ENCODE measurements at places on chromosomes 4 and X. TPM values are rescaled to one million over a fixed set of nuclear protein-coding genes. Genes with fewer than 3 reads are reported as not detected.

DMRTC1B gene
- total RNA-seq = 0.41 TPM

CFAP47 gene
- 5.3 TPM for total RNA-seq

HMX1 gene
- total RNA-seq = not detected

ADH1A gene
- total RNA-seq = not detected

ACOX3 gene
- total RNA-seq = 26.1 TPM

GNRHR gene
- total RNA-seq = not detected

CENPI gene
- 7.7 TPM for total RNA-seq

GPR143 gene
- 0.82 TPM for total RNA-seq

SETD7 gene
- total RNA-seq = 28.5 TPM

UGT2B11 gene
- not detected for total RNA-seq

DNA sequence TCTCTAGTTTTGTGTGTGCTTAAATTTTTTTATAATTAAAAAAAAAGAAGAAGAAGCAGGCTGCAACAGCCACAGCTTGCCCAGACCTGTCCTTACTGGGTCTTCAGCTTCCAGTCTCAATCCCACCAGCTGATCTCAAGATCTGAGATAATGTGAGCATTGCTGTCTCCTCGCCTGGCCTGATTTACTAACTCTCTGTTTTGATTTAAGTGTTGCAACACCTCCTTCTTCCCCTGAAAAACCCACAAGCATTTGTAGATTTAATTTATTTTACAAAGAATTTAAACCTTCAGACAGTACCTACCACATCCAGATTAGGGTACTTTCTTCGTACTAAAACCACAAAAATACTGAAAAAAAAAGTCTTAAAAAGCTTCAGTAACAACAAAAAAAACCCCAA, 38.0 kb downstream of the FAM241A start:
- no peak for DNase-seq

DNA sequence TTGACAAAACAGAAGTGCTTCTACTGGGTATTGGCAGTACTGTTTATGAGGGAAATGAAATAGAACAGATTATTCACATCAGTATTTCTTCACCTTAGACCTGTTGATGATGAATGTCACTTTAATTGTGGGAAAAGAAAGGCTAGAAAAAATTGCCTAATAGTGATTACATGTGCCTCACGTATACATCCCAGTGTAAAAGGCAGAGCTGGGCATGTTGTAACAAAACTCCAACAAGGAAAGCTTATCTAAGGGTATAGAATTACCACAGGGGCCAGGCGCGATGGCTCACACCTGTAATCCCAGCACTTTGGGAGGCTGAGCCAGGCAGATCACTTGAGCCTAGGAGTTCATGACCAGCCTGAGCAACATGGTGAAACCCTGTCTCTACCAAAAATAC, 4.2 kb downstream of the PGM2 start:
- no peak for DNase-seq

GRCh38 chr4:33268776-33269175, 2548.6 kb downstream of the PCDH7 start:
- no peak for DNase-seq

DNA sequence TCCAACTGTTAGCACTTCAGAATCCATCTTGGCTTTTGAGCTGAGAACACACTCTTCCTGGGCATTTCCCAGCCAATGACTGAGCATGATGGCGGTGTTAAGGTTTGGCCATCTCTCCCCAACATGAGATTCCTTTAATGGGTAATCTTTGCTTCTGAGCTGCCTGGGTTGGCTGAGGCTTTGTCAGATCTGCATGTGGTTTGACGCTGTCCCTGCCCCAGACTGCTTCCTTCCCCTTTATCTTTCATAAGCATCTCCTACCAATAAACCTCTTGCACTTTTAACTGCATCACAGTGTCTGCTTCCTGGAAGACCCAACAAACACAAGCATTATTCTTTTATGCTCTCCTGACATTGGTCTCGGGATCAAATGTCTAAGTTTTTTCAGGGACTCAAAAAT, 31.5 kb upstream of the DIPK2B start:
- no peak for DNase-seq

- DNase-seq = peak; percentile 1
Measured at GRCh38 chr4:137794764-137795254, 262.5 kb upstream of the PCDH18 start.

GRCh38 chr4:47786958-47787370, 50.9 kb downstream of the CORIN start:
- DNase-seq = no peak

- DNase-seq = no peak
Measured at GRCh38 chr4:15198070-15198727, 195.9 kb downstream of the CPEB2 start.

DNA sequence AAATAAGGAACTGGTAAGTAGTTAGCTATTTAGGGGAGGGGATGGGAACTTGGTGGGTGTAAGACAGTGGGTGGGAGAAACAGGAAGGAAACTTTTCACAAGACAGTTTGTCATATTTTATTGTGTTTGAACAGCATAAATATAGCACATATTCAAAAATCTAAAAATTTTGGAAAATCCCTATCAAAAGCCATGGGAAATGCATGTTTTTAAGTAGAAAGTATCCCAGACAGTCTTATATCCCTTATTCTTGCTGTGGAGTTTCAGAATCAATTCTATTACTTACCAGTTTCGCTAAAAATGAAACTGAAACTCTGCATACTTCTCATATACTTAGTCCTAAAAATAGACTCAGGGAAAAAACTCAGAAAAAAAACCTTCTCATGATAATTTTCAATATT, 22.3 kb upstream of the RASGEF1B start:
- no peak for DNase-seq

- DNase-seq = no peak
Measured at GRCh38 chrX:118519411-118520215, 24.0 kb downstream of the DOCK11 start.

DNA sequence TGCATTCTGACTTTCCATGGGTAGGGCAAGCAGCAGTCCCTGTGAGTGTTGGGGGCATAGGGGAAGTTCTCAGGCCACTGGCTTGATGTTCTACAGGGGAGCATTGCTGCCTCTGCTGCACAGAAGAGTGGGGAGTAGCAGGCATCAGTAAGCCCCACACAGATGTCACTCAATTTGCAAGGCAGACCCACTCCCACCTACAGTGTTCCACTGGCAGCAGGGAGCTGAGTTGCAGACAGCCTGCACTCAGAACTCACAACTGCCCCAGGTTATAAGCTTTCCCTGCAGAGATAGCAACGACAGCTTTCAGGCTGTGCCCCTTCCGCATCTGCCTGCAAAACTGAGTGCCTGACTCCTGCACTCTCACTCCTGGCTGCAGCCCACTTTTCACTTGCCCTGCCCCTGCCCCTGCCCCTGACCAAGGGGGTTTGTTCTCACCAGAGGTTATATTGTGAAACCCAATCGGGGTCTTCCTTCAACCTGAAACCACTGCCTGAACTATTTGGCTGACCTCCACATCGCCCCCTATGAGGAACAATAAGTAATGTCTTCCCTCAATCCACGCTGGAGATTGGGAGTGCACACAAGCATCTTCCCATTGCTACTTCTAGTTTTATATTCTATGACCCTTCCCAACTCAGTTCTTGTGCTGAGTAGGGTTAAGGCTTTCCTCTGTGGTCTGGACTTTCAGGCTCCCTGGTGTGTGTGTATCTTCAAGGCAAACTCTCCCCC, 227.4 kb upstream of the CXorf51B start:
- no peak for DNase-seq

- no peak for DNase-seq
Measured at GRCh38 chrX:471281-471680, 84.6 kb upstream of the PPP2R3B start.

DNA sequence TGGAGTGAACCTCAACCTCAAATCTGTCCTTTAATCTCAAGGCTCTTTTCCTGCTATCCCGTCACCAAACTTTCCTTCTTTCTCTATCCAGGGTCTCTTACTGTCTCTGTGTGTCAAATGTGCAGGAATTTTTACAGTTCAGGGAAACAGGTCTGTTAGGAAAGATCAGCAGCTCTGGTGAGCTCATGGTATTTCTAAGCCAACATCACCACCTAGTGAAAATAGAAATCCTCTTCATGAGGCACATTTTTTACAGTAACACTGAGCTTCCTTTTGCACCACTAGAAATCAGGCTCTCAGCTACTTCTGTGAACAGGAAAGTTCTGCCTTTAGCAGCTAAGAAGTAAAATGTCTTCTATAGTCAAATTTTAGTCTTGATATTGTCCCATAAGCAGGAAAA, 39.6 kb downstream of the NUDT11 start:
- no peak for DNase-seq

- no peak for DNase-seq
Measured at GRCh38 chr4:26397086-26397485, 76.3 kb downstream of the RBPJ start.

GRCh38 chr4:101527188-101527587, 179.9 kb upstream of the PPP3CA start:
- DNase-seq = no peak

DNA sequence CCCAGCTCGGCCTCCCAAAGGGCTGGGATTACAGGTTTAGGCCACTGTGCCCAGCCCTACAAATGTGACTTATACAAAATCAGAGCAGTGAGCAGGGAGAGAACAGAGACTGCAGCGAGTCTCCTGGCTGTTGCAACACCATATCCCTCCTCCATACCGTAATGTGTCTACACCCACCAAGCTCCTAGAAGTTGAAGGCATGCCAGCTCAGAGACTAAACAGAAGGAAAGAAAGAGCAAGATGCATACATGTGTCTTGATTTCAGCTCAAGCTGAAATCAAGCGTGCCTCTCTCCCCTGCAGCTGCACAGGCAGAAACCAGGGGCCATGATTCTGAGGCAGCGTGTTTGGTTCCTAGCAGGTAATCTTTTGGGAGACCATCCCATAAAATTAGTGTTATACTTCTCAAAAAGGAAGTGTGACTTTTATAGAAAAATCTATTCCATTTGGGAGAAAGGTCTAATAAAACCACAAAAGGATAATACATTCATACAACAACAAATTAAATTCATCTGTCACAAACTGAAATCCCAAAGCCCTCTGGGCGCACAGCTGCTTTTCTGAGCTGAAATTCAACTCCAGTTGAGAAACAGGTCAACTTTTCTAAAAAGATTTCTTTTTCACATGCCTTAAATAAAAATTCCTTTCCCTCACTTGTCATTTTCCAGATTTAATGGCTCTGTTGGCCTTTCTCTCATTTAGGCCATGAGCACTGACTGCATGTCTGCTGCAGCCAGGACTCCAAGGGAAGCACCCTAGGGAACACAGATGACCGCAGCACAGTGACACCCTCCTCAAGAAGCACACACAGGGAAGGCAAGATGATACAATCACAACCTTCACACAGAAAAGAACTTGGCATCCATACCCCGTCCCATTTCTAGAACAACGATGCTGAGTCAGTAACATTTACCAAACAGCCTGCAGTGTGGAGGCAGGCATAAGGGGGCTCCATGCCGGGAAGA, 34.4 kb downstream of the AFAP1 start:
- DNase-seq = no peak

- no peak for DNase-seq
Measured at GRCh38 chr4:83152746-83153145, 38.2 kb upstream of the PLAC8 start.

GRCh38 chrX:1321674-1322073, 14.9 kb upstream of the IL3RA start:
- no peak for DNase-seq

DNA sequence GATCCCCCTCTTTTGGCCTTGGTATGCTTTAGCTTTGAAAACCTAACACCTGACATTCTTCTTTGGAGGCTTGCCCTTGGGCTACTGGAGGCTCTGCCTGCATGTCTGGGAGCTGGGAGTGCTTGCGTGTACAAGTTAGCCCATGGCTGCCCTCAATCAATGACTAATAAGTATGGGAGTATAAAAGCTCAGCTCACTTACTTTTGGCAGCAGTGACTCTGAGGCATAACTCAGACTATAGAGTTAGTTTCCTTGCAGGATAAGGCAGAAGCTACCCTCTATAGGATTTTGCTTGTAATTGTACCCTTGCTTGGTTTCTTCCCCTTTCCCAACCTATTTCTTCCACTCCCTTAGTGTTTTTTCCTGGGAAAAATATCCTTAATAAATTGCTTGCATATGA, 247.9 kb downstream of the PPP1R2C start:
- DNase-seq = no peak

GRCh38 chr4:121734571-121734970, 30.4 kb downstream of the SMIM43 start:
- DNase-seq = no peak

DNA sequence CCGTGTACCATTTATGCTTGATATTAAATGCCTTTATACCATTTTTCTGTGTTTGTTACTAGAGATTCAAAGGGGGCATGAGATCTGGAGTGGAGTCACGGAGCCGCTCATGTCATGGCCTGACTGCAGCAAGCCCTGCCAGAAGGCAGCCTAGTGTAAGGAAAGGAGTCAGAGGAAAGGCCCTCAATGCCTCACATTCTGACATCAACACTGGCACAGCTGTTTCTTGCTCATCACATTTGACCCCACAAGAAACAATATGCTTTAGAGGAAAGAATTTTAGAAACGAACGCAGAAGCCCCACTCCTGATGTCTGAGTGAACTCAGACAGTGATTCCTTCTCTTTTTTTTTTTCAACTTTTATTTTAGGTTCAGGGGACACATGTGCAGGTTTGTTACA, 322.4 kb upstream of the CPEB2 start:
- DNase-seq = no peak

GRCh38 chr4:32133141-32133540, 1413.0 kb downstream of the PCDH7 start:
- no peak for DNase-seq

DNA sequence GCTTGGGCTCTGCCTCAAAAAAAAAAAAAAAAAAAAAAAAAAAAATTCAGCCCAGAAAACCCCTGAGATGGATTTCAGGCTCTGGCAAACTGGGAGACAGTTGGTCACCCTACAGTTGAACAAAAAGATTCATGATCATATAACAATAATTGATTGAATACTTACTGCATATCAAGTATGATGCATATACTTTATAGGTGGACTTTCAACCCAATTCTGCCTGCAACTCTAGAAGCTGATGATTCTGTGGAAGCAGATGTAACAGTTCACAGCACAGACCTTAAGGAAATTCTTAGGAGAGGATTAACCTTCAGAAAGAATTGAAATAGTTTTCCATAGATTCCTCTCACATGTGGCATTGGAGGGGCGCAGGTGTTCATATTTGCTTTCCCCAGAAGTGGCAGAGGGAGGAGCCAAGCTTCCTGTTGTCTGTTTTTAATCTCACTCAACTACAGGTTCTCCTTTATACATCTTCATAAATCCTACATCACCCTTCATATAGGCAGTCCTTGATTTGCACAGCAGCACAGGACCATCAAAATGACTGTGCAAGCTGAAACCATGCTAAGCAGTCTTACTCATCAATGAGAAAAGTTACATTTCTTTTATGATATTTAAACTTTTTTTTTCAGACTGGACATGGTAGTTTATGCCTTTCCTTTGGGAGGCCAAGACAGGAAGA, 149.4 kb upstream of the KLF3 start:
- no peak for DNase-seq

DNA sequence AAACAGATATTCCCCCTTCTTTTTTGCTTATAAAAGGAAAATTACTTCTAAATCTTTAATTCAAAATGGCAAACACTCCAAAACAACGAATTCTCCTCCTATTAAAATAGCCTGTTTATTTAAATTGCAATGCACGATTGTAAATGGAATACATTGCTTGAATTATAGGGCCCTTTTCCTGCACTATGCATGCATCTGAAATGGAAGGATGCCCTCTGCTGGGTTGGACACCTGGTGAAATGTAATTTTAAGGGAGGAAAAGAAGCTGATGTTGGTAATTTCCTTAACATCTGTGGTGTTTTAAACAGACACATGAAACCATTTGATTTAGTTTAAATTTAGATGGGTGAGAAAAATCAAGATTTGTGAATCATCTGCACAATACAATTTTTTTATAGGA, 72.8 kb downstream of the GRXCR1 start:
- no peak for DNase-seq

- DNase-seq = no peak
Measured at GRCh38 chr4:115970859-115971258, 857.4 kb upstream of the NDST4 start.

- DNase-seq = no peak
Measured at GRCh38 chr4:9964879-9965278, 56.4 kb downstream of the SLC2A9 start.

Data from frontal cortex (tissue), 4 donors.